ENCODE measurements at places on chromosomes 5 and 9.
A peak's percentile ranks its signal among the peaks of the same experiment; 100 is the strongest.

DNA sequence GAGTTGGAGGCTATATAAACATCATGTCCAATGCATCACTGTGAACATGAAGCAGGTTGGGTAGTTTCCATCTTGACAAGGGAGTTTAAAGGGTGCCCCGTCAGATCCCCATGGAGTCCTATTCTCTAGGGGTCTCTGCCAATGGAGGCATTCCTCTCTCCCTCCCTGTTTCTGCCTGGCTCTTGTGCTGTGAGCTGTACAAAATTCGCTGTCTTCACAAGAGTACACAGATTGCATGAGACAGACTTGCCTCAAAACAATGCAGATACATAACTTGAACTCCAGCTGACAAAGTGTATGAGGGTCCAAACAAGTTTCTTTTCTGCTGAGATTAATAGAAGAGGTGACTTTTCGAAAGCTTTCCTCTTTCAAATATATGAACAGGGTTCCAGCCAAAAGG lies 165.2 kb downstream of the SPOCK1 start:
- no peak for DNase-seq

- no peak for DNase-seq
Measured at GRCh38 chr5:174610968-174611367, 113.4 kb upstream of the MSX2 start.

DNA sequence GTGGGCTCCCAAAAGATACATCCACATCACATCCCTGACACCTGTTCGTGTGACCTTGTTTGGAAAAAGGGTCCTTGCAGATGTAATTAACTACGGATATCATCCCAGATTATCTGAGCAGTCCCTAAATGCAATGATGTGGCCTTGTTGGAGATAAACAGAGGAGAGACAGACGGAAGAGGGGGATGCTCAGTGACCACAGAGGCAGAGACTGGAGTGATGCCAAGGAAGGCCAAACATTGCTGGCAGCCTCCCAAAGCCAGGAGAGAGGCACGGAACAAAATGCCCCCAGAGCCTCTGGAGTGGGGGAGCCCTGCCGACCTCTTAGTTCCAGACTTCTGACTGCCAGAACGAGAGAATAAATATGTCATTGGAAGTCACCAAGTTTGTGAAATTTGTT lies 15.0 kb upstream of the VAV2 start:
- no peak for DNase-seq

GRCh38 chr9:124214116-124214515 lies 43.6 kb upstream of the NEK6 start:
- DNase-seq: no peak

DNA sequence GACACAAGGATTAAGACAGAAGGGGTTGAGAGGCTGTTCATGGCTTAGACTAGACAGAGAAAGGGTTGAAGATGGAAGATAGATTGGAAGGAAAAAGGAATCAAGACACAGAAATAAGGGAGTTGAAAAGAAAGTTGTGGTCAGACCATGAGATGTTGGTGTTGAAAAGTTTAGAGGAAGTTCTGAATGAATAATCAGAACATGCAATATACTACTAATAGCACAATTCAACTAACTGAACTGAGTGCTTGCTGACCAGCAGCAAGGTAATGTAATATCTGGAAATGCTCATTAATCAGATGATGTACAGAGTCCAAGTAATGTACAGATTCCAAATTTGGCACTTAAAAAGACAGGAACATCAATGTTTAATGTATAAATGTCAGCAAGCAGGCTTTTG lies 10.6 kb upstream of the NNT start:
- no peak for DNase-seq

DNA sequence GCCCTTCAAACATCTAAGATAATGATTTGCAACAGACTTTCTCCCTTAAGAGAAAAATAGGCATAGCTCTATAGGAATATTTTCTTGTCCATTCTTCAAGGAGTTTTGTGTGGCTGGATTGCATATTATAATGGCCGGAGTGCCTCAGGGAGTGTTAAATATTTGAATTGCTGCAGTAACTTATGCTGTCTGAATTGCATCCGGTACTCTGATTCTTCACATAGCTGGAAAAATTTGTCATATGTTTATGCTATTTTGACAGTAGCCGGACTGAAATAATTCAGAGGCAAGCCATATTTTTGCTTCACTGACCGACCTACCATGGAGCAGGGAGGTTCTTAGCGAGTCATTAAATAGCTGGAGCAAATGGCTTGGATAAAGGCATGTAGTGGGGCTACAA lies 621.0 kb downstream of the ACTL7B start:
- DNase-seq: peak; percentile 84

DNA sequence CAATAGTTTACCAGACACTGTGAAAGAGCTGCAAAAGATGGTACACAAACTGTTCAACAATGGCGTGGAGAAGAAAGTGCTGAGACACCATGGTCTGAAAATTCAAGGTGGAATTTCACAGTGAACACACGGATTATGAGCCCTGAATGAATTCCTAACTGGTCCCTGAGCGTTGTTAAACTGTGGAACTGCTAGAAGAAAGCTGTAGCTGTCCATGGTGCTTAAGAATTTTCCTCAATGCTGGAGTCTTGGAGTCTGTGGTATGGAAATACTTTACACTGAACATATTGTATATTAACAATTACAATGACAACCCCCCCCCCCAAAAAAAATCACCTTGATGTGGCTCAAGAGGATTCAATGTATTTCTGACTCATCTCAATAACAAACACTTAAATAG lies 68.5 kb downstream of the SLC24A2 start:
- DNase-seq: peak; percentile 37

- DNase-seq: no peak
Measured at GRCh38 chr5:87946271-87946670, 322.4 kb downstream of the TMEM161B start.

DNA sequence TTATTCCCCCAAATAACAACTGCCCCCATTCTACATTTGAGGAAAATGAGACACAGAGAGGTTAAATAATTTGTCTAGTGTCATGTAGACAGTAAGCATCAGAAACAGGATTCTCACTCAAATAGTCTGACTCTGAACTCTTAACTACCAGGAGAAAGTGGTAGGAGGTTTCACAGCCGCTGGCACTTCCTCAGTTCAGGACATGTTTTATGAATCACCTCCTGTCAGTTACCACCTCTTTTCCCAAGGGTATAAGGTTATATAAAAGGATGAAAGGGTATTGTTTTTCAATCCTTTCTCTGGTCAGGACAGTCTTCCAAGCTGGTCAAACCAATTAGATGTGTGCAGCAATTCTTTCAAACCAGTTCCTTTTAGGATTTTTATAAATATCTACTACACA lies 52.1 kb downstream of the TSSK1B start:
- DNase-seq: peak; percentile 22

GRCh38 chr9:136923881-136924280 lies 20.7 kb downstream of the FBXW5 start:
- DNase-seq: no peak

GRCh38 chr9:114434878-114435311 lies 47.1 kb upstream of the AKNA start:
- peak; percentile 40 for DNase-seq

DNA sequence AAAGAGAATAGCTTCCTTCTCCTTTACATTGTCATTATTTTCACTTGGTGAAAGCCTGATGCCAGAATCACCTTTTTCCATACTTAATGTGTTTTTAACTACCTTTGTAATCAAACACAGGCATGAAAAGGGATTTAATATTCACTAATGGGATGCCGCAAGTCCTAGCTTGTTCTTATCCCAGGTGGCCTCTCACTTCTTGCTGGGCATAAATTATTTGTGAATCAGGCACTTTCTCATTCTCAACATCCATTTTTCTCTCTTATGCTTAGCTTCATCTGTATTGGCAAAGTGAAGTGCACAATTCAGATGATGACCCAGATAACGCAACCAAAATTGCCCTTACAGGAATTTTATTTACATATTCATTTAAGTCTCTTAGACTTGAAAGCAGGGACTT lies 10.9 kb downstream of the ACTL7B start:
- DNase-seq: no peak

- no peak for DNase-seq
Measured at GRCh38 chr9:13988944-13989343, 325.0 kb downstream of the NFIB start.

- DNase-seq: no peak
Measured at GRCh38 chr9:127815512-127816361, 13.1 kb downstream of the FPGS start.
